ENCODE measurements at places on chromosomes 4 and X. TPM values are rescaled to one million over a fixed set of nuclear protein-coding genes. Genes with fewer than 3 reads are reported as not detected.

KLHL2 gene
- 5.5 TPM for total RNA-seq

KLHL8 gene
- total RNA-seq, result 16.8 TPM

- DNase-seq, result no peak
Observed at GRCh38 chrX:31179203-31179602, 107.4 kb upstream of the FTHL17 start.

DNA sequence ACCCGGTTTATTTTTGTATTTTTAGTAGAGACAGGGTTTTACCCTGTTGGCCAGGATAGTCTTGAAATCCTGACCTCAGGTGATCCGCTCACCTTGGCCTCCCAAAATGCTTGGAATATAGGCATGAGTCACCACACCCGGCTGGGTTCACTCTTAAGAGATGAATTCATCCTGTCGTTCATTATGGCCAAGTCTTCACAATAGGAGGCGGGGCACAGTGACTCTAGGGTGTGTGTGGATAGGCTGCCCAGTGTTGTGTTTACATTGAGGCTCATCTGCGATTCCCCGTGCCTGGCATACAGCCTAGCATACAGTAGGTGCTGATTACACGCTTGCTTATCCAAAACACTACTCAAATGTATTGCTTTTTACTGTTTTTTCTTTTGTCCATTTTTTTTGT lies 41.3 kb upstream of the IGFBP7 start:
- no peak for DNase-seq

DNA sequence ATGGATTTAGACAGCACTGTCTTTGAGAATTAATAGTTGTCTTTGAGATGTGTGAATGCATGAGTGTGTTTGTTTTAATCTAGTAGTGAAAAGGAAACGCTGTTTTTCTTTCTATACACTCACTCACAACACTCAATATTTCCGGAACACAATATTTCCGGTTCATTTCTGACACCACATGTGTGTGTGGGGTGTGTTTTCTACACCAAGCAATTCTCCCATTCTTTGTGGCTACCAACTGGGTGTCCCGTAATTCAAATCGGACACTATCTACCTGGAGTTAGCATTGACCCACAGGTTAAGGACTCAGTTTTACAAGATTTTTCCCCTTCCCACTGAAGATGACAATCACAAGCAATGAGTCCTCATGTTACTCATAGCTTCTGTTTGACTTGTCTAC lies 113.9 kb downstream of the SNCA start:
- DNase-seq, result no peak

DNA sequence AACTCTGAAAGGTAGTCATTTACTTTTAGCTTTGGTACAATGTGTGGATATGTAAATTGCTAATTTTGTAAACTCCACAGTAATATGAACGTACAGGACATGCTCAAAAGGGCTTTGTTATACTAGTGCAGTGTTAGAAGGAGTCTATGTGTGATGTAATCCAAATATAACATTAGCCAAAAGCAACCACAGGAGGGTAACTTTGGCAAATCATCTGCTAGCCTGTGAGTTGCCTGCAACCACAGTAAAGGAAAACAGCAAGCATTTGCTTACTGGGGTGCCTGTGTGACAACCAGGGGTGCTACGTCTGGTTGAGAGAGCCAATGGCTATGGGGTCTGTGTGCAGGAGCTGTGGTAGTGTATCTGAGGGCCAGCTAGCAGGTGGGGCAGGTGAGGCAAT lies 245.8 kb downstream of the ADAMTS3 start:
- DNase-seq, result no peak

DNA sequence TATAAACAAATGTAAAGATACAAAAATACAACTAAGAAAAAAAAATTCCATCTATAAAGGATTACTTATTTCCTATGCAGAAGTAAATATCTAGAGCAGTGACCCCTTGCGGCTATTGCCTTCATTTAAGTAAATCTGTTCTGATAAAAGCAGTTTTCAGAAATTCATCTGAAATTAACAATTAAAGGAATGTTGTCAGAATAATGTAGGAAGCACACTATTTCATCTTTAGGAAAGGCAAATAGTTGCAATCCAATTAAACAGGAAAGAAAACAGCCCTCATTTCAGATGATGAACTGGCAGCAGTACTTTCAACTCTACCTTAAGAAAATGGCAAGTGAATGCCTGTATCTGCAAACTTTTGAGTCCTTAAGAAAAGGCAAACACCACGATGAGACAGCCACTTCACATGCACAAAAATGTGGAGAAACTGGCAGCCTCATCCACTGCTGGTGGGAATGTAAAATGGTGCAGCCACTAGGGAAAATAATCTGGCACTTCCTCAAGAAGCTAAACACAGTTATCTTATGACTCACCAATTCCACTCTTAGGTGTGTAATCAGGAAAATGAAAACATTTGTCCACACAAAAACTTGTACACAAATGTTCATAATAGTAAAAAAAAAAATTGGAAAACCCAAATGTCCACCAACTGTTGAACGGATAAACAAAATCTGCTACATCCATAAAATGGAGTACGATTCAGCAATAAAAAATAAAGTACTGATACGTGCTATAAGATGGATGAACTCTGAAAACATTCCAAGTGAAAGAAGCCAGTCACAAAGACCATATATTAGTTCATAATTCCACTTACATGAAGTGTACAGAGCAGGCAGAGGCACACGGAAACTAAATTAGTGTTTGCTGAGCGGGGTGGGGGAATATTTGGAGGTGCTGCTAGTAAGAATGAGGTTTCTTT lies 2.0 kb upstream of the THAP9 start:
- DNase-seq, result no peak

DNA sequence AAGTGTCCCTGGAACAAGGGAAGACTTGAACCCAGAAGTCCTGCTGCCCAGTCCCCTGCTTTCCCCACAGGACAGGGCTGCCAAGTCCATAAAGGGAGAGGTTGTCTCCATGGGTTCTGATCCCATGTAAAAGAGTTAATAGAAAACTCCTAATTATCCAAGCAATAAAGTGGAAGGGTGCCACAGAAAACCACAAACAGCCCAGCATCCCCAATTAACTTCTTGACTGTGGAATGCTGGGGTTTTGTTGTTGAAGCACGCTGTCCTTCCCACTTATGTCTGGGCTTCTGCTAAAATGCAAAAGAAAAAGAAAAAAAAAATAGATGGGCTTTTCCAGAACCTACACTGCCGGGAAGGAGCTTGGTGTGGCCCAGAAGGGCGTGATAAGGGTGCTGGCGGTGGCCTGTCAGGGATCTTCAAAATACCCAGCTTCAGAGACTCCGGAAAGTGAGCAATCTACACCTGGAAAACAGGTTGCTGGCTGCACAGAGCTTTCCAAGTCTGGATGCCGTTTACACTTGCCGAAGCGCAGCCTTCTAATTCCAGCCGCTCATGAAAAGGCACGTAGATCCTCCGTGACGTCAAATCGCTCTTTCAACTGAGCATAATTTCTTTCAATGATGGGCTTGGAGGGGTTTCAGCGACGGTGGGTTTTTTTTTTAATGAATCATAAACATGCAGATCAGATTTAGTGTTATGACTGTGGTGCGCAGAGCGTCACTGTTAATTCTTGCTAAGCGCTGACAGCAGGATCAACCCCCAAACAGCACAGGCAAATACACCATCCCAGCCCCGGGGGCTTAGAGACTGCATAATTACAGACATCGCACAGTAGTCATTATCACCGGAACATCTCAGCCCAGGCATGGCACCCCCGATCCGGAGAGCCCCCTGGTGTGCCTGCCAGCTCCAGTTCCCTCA lies 197.6 kb downstream of the BCOR start:
- no peak for DNase-seq

DNA sequence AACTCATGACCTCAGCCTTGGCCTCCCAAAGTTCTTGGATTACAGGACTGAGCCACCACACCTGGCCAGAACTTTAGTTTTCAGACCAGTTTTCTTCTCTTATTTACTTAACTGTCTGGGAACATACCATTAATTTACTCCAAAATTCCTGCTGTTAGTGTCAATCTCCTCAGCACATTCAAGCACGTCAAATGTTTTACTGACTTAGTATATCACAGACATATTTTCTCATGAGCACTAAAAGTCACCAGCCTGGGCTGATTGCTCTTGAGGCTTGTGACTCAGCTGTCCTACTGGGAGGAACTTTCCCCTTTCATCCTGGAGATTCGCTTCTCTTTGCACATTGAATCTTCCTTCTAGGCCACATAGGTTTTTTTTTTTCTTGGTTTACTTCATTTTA lies 109.6 kb downstream of the PCDH18 start:
- no peak for DNase-seq

DNA sequence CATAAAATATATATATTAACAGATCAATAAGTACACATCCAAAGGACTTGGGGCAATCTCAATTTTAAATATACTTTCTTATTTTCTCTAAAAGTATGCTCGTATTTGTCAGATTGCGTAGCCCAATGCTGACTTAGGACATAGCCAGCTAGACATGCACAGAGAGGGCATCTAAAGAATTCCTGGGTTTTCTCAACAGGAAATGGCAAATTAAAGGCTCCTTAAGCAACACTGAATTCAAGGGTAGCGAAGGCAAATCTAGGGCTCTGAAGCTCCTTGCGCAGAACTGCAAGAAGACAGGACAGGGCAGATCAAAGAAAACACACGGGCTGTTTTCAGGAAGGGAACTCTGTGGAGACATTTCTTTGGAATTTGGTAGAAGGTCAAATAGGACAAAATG lies 94.6 kb upstream of the FTHL17 start:
- DNase-seq, result no peak

GRCh38 chr4:136687596-136687995 lies 844.7 kb downstream of the PCDH18 start:
- DNase-seq, result no peak

- DNase-seq, result no peak
Observed at GRCh38 chr4:143389579-143390195, 53.0 kb downstream of the GAB1 start.

NLGN4X gene
- 0.07 TPM for total RNA-seq

HCFC1 gene
- 133 TPM for total RNA-seq

MTTP gene
- 0.04 TPM for total RNA-seq

MAGEA8 gene
- total RNA-seq, result 2.2 TPM

ZNF595 gene
- 227 TPM for total RNA-seq

GRCh38 chr4:83178029-83178428 lies 63.5 kb upstream of the PLAC8 start:
- DNase-seq, result no peak

ZNF81 gene
- total RNA-seq, result 6.8 TPM

GRCh38 chr4:683982-684622 lies 4.8 kb downstream of the SLC49A3 start:
- peak; percentile 69 for DNase-seq

NSUN7 gene
- not detected for total RNA-seq

- no peak for DNase-seq
Observed at GRCh38 chr4:111806331-111806730, 338.9 kb upstream of the FAM241A start.

DNA sequence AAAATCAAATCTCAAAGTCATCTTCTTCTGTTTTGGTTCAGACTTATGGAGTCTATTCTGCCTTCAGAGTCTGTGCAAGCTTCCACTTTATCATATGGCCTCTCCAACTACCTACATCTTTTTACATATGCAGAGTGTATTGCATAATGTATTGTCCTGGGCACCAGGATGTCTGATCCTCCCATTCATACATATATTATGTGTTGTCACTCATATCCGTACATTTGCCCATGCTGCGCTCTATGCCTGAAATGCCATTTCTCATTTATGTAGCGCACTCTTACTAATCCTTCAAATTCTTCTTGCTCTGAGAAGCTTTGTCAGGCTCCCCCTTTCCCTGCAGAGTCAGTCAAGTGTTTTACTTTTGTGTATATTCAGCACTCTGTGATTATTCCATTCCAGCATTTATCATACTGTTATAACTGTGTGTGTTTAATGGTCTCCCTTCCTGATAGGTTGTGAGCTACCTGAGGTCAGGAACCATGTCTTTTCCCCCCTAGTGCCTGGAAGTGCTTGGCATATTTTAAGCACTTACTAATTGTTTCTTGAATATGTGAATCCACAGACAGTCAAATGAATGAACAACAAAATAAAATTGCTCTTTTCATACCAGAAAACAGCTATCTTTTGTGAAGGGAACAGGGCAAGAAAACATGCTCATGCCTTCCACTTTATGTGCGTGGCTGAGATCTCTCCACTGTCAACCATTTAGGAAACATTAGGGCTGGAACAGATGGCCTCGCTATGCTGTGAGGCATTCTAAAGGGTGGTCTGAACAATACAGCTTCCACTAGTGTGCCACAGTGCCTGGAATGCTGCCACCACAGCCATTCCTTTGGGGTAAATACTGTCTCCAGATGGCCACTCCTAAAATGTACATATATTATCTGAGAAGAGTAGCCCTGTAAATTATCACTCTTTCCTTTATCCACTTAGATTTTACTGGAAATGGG lies 81.8 kb downstream of the GLUD2 start:
- no peak for DNase-seq

GRCh38 chrX:129650183-129650689 lies 4.5 kb downstream of the APLN start:
- DNase-seq, result no peak

DNA sequence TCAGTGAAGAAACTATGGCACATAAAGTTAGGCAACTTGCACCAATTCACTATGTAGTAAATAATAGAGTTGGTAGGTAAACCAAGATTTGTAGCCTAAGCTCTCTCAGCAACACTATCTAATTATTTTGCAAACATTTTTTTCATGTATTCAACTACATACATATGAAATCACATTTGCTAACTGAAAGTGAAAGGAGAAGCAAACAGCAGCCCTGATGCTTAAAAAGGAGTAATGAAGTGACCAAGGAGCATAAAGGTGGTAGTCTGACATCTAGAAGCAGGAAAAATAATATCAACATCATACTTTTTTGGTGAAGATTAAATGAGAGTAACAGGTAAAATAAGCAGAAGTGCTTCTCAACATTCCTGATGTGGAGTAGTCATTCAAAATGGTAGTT lies 603.7 kb downstream of the GRXCR1 start:
- DNase-seq, result no peak

DNA sequence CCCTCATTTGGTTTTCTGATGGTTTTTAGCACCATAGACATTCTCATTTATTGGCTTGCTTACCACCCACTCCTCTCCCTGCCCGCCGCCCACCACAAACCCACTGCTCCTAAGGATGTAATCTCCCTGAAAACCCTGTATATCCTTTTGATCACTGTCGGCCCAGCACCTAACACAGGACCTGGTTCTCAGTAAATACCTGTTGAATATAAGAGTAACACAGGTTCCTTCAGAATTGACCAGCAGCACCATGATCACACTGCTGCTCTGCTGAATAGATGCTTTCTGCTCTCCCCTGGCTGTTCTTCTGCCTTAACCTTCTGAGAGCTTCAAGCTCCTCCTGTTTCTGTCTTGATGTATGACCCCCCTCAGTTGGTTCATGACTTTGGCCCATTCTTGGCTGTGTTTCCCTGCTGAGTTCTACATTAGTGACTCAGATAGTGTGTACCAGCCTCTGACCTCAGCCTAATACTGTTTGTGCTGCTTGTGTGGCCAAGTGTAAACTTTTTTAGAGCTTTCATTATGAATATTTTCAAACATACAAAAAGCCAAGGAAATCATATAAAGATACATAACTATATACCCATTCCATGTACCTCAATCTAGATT lies 265.3 kb downstream of the FRMPD4 start:
- no peak for DNase-seq

KDR gene
- total RNA-seq, result 0.13 TPM

GRCh38 chrX:74446876-74447275 lies 25.6 kb downstream of the SLC16A2 start:
- DNase-seq, result no peak

- no peak for DNase-seq
Observed at GRCh38 chrX:104193485-104193884, 27.2 kb downstream of the FAM199X start.

- DNase-seq, result no peak
Observed at GRCh38 chr4:5276475-5277075, 225.3 kb downstream of the STK32B start.

PABPC1L2A gene
- total RNA-seq, result not detected

- no peak for DNase-seq
Observed at GRCh38 chr4:27714073-27714472, 853.4 kb downstream of the STIM2 start.

IBSP gene
- not detected for total RNA-seq

Measured in K562 (cell line).